CD4-positive, alpha-beta T cell treated with Interferon gamma for 1 hour (primary cell): ENCODE measurements at places on chromosomes 5 and 9.

DNA sequence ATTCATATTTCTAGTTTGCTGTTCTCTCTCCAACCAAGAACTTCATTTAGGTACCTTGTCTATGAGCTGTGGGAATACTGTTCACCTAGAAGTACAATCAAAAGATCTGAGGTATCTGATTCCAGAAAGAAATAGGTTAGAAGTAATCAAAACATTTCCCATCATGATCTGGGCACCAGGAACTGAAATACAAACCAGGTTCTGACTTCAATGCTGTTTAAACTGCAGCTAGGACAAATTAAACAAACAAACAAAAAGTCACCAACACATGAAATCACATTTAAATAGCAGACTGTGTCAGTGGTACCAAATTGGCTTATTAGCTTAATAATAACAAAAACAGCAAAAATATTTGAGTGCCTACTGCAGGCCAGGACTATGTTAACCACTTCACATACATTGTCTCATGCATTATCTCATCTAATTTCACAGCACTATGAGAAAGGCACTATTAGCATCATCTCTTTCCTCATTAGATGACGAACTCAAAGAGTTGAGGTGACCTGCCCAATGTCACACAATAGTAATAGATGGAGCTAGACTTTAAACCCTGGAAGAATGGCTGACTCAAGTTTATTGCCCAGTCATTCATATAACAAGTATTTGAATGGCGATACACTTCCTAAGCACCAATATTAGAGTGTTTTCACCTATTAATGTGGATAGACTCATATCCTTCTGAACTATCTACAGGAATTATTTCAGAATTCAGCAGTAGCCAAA, 14.5 kb downstream of the PLPP1 start:
- no peak for DNase-seq

- no peak for DNase-seq
Measured at GRCh38 chr5:149223081-149223848, 48.4 kb upstream of the AFAP1L1 start.

- DNase-seq = no peak
Measured at GRCh38 chr9:32394381-32395049, 10.1 kb downstream of the ACO1 start.

DNA sequence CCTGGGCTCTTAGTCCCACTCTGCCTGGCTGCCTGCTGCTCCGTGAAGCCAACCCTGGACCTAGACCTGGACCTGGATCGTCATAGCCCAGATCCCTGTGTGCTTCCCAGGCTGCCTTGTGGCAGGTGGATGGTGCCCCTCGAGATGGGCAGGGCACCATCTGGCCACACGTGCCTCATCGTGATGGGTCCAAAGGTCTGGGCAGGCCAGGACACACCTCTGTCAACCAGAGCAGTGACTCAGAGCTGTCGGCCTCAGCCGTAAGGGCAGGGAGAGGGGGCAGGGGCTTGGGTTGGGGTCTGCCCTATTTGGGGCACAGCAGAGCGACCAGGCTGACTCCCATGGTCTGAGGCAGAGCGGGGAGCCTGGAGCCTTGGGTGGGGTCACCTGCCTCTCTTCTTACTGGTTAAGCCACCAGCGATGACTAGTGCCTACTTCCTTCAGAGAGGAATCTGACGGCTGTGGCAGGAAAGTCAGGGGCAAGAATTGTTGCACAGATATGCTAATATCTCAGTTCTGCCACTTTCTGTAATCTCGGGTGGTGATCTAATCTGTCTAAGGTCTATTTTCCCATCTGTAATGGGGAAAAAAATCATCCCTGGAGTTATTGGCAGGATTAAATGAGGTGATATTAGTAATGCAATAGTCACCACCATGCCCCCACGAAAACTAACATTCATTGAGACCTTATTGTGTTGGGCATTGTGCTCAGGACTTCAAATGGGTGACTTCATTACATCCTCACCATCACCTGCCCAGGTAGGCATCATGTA, 3.2 kb upstream of the CDHR2 start:
- DNase-seq = no peak

DNA sequence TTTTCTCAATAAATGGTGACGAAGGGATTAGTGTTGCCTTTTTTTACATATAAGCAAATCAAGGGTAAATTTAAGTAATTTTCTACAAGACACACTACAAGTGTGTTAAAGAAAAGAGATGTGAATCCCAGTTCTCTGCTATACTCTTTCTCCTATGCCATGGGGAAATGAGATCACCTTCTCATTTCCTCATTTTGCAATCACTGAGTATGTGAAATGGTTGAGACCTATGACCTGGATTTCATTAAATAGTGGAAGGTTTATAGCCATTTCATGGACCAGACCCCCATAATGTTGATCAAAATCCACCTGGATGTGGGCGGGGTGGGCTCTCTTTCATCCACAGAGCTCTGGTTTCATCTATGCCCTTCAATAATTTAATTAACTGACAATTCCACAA, 66.9 kb upstream of the SLIT3 start:
- no peak for DNase-seq

DNA sequence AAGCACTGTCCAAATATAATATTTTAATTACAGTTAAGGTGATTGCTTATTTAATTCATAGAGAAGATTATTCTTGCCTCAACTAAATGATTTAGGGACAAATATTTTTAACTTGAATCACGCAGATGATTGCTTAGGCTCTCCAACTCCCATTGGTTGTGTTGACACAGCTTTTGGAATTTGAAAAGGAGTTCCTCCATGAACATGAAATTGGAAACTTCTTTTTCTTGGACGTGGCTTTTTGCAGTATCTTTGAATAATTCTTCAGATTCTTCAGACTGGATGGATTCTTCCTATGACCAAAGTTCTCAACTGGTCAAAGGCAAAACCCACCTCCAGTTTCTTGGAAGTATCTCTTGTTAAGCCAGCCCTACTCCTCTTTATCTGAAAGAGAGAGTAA, 456.4 kb upstream of the KLF4 start:
- DNase-seq = no peak
